ENCODE measurements at places on chromosomes 1 and 21.

DNA sequence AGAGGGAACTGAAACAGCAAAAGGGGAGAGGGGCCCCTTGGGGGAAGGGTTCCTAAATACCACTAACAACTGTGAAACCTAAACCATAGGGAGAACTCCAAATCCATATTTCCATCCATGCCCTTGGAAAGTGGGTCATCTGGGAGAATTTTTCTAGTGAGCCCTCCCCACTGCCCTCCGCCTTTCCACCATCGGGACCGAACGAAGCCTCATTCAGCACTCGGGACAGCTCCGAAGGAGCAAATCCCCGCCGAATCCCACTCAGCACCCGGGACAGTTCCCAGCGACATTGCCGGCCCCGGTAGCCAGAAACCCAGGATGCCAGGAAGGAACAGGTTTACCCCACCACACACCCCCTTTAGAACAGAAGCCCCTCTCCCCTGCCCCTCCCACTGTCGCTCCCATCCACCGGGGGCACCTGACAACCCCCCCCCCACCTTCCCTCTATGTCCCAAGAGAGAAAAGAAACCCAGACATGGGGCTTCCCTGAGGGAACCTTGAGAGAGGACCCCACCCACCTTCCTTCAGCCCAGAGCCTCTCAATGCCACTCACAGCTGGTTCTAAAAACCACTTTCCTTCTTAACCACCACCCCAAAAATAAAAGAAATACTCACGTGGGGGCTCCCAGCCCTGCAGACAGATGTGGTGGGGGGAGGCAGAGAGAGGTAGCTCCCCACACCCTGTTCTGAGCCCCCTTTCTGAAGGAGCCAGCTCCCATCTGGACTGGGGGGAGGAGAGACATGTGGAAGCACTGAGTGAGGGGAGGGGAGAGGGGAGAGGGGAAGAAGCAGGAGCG, 4.5 kb downstream of the DLGAP3 start:
- DNase-seq, result peak; percentile 30

DNA sequence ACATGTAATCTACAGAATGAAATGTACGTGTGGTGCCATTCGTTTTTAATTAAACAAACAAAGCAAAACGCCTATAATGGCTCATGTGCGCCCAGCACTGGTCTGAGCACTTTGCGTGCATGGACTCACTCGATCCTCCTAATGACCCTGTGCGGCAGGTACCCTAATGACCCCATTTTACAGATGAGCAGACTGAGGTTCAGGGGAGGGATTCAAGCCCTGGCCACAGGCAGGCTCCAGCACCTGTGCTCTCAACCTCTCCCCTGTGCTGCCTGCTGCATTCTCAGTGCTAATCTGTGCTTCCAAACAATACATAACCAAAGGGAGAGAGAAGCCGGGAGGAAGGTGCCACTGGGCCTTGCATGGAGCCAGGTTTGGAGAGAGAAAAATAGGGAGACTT, 124.2 kb upstream of the ZBTB40 start:
- DNase-seq, result no peak

- DNase-seq, result no peak
Measured at GRCh38 chr1:164510435-164510834, 48.5 kb upstream of the PBX1 start.

DNA sequence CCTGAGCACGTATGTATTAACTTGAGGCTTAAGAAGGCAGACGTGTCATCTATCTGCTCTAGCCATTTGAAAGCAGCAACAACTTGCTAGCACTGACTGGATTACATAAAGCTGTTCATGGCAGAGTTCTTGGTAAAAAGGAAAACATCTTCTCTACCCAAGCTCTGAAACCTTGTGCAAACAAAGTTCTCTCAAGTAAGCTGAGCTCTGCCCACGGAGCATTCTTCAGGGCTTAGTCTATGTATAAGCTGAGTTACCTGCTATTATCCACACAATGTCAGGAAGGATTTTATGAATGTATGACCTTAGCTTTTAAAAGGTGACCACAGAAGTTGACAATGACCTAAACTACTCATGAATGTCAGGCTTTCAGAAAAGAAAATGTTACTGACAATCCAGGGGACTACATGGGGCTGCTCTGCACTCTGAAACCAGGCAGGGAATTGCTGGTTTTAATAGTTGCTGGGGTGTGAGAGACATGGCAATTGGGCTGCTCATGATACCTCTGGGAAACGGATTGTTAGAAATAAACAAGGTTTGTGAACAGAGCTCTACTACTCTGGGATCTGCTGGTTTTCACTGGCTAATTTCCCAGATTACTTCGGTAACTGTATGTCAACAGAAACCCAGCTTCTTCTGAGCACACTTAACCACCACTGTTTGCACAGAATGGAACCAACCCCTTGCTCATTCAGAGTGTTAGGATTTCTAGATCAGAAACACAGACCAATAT, 29.6 kb upstream of the CCN1 start:
- no peak for DNase-seq

GRCh38 chr1:216015116-216015515, 408.1 kb downstream of the USH2A start:
- DNase-seq, result no peak
